ENCODE measurements at places on chromosomes 4 and X.
A peak's percentile ranks its signal among the peaks of the same experiment; 100 is the strongest.

DNA sequence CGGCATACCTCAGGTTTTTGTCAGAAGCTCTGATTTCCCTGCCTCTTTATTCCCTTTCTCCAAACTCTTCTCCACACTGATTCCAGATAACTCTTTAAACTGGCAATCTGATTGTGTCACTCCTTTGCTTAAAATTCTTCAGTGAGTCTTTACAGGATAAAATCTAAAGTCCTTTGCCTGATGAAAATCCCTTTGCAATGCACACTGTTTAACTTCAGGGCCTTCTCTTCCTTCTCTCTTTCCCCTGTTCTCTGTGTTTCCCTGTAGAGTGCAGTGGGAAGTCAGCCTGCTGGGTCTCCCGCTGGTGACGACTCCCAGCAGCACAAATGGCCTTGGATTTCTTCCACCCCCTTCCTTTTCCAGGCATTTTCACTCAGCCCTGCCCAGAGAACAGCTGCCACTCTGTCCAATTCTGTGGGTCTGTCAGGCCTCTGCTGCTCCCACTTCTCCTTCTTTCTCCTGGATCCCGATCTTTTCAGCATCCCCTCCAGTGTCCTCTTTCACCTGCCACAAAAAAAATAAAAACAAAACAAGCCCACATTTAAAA is 189.9 kb upstream of the NWD2 start:
- DNase-seq = no peak

DNA sequence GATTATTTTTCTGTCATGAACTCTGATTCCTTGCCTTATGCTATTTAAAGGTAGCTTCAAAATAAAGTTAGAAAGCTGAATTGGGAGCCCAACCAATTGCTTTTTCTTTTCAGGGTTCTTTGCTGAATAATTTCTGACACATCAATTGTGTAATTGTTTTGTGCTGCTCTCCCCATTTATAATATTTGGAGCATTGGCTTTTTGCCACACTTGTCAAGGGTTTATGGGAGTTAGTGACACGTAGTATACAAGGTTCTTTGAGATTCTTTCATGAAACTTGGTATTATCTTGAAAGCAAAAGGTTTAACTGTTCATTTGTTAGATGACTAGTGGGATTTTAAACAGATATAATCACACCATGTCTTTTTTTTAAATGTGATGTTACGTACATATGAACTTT is 80.9 kb downstream of the POLA1 start:
- DNase-seq = no peak

DNA sequence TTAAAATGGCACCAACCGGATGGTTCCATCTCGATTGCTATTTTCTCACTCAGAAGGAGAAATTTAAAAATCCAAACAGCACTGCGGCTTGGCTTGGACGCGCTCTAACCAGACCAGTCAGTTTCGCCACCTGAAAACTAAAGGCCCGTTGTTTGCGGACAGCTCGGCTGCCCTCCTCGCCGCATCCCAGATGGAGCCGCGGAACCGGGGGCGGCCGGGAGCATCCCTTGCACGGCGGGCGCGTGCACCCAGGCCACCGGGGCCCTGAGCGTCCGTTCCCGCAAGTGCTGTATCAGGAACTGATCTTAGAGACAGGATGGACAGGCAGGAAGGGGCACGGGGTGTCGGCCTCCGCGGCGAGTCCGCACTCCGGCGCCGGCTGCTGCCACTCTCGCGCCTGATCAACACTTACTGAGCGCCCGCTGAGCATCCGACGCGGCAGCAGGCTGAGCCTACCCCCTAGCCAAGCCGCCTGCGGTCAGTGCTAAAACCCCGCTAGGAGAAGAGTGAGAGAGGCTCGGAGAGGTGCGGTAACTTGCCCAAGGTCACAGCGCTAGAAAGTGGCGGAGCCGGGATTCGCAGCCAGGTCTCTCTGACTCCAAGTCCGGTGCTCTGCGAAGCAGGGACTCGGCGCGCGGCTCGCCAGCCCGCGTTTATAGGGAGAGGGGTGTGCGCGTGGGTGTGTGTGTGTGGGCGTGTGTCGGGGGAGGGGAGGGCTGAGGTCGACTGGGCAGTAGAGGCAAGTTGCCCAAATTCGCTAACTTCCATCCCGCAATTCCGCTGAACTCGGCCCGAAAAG is at the start of gene CITED1:
CITED1 (minus strand) TSS at position 629 of the 799 bp plus-strand sequence. CDS start 3,045 bp downstream, outside the sequence.
- DNase-seq = no peak

DNA sequence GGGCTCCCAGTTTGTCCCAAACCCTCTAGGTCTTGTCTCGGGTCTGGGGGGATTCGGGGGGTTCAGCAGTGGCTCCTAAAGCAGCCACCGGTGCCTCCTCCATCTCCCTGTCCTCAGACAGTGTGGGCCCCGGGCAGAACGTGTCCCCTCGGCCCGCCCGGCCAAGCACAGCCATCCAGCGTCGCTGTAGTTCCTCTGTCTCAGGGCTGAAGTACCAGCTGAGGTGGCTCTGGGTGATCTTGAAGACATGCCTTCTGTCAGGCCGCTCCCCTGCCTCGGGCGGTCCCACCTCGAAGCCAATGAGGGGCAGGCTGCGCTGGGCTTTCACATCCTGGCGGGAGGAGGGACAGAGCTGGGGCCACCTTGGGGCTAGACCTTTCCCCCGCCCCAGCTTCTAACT is 5.9 kb downstream of the TSR2 start:
- no peak for DNase-seq

DNA sequence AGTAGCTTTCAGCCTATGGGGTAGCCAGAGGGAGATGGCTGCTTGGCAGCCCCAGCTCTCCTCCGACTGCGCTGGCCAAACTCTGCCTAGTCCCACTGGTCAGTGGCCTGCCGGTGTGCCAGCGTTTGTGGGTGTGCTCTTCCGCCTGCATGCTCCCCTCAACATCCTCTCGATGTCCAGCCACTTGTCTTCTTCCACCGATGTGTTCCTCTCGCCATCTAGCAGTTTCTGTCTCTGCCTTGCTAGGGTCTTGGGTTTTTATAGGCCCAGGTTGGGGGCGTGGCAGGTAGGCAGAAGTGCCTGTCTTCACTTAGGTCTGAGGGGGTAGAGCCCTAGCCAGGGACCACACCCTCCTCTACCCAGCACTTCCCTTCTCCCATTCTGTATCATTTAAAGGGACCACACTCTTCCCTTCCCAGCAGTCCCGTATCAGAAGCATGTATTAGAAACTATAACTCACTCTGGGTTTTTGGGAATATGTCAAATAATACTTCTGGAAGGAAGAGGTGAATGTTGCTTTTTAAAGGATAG is 124.4 kb downstream of the KDM6A start:
- DNase-seq = no peak

DNA sequence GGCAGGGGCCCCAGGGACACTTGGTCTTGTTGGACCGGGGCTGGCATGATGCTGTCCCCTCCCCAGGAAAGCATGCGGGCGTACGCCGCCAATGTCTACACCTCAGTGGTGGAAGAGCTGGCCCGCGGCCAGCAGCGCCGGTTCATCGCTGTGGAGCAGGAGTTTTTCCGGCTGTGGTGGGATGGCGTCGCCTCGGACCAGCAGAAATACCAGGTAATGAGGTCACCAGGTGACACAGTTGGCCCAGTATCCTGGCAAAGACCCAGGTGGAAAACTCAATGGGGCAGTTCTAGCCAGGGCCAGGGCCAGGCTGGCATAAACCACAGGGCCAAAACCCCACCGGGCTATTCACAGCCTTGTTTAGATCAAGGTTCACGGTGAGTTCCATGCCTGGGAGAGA is 1.5 kb downstream of the MAN2B2 start:
- no peak for DNase-seq

DNA sequence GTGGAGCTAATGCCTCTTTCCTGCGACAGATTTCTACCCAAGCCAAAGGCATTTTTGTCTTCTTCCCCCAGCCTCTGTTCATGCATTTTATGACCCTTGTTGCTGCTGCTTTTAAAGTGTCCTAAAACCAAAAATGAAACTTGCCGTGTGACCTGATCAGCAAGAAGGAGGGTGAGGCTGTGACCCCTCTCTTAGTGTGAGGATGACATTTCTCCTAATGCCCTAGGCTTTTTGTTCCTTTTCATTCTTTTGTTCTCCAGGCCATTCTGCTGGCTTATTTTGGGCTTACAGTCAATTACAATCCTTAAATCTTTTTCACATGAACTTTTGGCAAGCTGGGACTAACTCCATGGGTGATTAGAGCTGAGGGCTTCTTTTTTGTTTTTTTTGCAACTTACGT is 34.4 kb downstream of the PTTG2 start:
- DNase-seq = no peak

GRCh38 chr4:31190671-31191070 is 470.5 kb downstream of the PCDH7 start:
- DNase-seq = no peak

DNA sequence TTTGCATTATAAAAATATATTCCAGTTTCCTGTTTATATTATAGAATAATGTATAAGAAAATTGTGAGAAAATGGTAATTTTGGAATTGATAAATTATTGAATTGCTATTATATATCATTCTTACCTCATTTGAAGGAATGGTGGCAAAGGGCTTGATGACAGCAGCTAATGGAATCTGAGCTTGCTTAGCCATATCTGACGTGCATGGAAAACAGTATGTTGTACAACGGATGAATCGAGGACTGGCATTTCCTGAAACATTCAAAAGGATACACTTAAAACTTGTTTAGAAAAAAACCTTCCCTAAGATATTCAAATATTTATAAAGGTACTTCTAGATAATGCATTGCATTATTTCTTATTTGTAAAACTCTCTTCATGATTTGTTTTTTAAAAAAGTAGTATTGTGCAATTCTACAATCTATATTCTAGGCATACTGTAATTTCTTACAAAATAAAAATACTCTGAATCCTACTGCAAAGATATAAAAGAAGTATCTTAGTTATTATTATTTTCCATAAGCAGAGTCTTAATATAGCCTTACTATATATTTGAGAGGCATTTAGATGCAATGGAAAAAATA is 38.3 kb downstream of the SEC24D start:
- peak; percentile 24 for DNase-seq

GRCh38 chrX:136041254-136041812 is 56.1 kb downstream of the SLC9A6 start:
- no peak for DNase-seq

GRCh38 chrX:136689436-136689835 is 41.5 kb downstream of the CD40LG start:
- no peak for DNase-seq

GRCh38 chr4:7435471-7436061 is 836 bp upstream of the PSAPL1 start:
- DNase-seq = no peak

DNA sequence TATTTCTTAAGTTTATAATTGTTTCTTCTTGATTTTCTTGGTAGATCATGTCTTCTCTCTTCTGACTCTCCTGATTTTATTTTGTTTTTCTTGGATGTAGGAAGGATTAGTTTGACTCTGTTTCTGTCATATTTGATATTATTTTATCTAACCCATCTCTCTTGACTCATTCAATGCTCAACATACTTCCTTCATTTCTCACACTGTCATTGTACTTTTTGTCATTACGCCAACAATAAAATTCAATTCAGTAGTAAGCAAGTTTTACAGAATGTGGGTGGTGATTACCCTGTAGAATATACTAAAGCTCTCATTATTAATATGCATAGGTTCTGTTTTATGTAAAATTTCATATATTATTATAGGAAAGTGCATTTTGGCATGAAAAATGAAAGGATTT is 1303.0 kb upstream of the AGA start:
- DNase-seq = no peak

DNA sequence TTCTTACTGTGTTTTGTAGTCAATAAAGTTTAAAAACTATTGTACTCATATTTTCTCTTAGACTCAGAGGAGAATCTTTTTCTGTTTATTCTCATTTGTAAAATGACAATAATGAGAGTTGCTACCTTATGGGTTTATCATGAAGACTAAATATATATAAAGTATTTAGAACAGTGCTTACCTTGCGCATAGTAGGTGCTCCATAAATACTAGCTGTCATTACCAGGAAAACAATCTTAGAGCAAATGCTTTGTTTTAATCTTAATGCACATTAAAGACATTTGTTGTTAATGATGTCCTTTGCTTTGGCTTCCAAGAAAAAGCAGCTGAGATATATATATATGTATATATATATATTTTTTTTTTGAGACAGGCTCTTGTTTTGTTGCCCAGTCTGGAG is 44.9 kb downstream of the FIP1L1 start:
- no peak for DNase-seq

DNA sequence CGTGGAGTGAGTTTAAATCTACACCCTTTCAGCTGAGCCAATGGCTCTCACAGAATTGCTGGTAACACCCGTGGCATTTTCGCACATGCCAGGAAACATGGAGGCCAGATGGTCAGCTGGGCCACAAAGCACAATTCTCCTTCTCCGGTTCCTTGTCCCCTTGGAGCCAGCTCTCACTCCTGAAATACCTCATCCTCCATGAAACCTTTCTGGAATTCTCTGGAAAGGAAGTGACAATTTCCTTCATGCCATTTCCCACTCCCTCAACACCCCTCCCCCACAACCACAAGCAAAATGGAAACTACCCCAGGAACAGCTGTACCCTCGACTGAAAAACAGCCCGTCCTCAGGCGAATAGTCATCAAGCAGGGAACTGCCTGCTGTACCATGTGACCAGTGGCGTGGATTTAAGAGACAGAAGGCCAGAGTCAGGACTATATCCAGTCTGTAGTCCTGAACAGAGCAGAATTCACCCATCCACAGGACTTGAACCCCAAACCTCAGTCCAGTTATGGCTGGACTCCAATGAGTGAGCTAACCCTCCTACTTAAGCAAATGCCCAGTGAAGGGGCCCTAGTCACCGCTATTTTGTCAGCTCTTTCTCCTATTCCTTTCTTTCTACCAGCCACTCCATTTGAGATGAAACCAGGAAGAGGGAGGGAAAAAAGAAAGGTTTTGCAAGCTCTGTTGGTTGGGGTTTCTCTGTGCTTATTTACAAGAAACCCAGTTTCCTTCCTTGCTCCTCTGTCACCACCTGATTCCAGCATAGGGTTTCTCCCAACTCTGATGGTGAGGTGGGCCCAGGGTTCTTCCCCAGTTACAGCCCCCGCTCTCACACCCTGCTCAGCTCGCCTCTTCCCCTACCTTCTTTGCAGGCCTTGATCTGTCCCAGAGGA is 24.5 kb downstream of the ELF4 start:
- no peak for DNase-seq

GRCh38 chrX:71282514-71283402 is 677 bp upstream of the NONO start:
- DNase-seq = peak; percentile 21

DNA sequence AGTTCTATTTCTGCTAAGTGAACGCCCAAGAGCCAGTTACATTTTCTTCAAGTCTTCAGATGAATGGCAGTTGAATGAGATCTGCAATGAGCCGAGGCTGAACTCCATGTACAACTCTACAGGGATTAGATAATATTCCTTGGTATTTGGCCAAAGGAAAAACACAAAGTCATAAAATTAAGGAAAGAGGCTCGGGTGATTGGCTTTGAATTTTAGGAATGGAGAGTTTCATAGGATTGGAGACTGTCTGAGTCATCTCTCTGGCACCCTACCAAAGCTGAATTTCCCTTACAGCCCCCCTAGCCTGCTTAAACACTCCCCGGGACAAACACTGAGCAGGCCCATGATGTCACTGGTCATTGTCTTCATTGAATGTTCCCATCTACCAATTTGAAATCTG is 188.0 kb upstream of the C1QTNF7 start:
- DNase-seq = no peak

GRCh38 chr4:8533274-8533865 is 46.8 kb upstream of the GPR78 start:
- DNase-seq = no peak

GRCh38 chrX:64580035-64580434 is 184.8 kb upstream of the MTMR8 start:
- DNase-seq = no peak
